Right atrium auricular region (tissue), 2 donors: ENCODE measurements at places on chromosomes 4 and X. TPM values are rescaled to one million over a fixed set of nuclear protein-coding genes. Genes with fewer than 3 reads are reported as not detected.
A peak's percentile ranks its signal among the peaks of the same experiment; 100 is the strongest.

Gene KLB
- 0.11 TPM for total RNA-seq

Gene NDST4
- not detected for total RNA-seq

Gene RHOXF2
- not detected for total RNA-seq

Gene NDNF
- total RNA-seq, result 5.4 TPM

Gene RPS6KA6
- 1.4 TPM for total RNA-seq

Gene GRSF1
- total RNA-seq, result 86.5 TPM

Gene NAAA
- 54.6 TPM for total RNA-seq

Gene MANBA
- 26.9 TPM for total RNA-seq

Gene ARHGAP10
- total RNA-seq, result 36.1 TPM

Gene TMSB15C
- 0.30 TPM for total RNA-seq

Gene LRCH2
- 6.0 TPM for total RNA-seq

Gene ANKRD37
- total RNA-seq, result 5.5 TPM

DNA sequence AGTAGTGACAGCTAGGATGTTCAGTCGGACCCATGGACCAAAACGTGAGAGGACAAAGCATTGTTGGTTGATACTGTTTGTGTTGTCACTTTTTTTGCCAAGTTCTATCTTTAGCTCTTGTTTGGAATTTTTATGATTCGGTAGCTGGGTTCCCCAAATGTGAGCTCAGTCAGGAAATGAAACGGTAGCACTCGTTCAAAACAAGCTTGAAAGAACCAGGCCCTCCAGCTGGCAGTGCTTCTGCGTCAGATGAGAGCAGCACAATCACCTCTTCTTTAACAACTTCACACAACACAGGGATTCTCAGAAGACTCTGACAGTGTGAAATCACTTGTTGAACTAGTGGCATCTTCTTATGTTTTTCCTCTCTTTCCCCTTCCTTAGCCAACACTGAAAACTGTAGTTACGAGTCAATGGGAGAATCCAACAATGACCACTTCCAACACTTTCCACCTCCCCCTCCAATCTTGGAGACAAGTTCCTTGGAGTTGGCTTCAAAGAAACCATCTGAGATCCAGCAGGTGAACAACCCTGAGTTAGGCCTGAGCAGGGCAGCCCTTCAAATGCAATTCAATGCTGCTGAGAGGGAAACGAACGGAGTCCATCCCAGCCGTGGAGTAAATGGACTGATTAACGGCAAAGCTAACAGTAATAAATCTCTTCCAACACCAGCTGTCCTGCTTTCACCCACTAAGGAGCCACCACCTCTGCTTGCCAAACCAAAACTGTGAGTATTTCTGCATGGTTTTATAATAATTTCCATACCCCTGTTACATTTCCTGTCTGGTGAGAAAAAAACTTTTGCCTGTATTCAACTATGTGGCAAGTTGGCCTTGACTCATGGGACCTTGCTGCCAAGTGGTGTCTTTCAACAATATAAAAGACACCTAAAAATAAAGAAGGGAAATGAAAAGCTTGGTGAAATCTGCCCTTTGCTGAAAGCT lies 214.6 kb downstream of the PALLD start:
- DNase-seq, result no peak
- no peak overlapping the region for H3K4me3 ChIP-seq
- H3K4me1 ChIP-seq, result peaks cover 37% of the 10 kb centered on the region

- H3K4me1 ChIP-seq, result no peaks in the 10 kb centered on the region
- H3K27me3 ChIP-seq, result peaks cover 35% of the 10 kb centered on the region
- no peak for DNase-seq
- H3K36me3 ChIP-seq, result no peaks in the 10 kb centered on the region
- H3K4me3 ChIP-seq, result peak overlapping the region; percentile 53
- no peak overlapping the region for H3K27ac ChIP-seq
These were observed 2.1 kb downstream of the LEF1 start for GRCh38 chr4:108166441-108167315.

- H3K4me3 ChIP-seq, result no peak overlapping the region
- DNase-seq, result no peak
- no peak overlapping the region for H3K27ac ChIP-seq
- H3K27me3 ChIP-seq, result no peaks in the 10 kb centered on the region
- peaks cover 16% of the 10 kb centered on the region for H3K36me3 ChIP-seq
- no peaks in the 10 kb centered on the region for H3K4me1 ChIP-seq
These were observed 40.0 kb downstream of the MOSPD2 start for GRCh38 chrX:14913241-14913640.

- H3K4me1 ChIP-seq, result peaks cover 13% of the 10 kb centered on the region
- H3K27me3 ChIP-seq, result no peaks in the 10 kb centered on the region
- H3K36me3 ChIP-seq, result peaks cover 62% of the 10 kb centered on the region
- H3K4me3 ChIP-seq, result no peak overlapping the region
These were observed 12.4 kb downstream of the TNIP2 start for GRCh38 chr4:2743518-2744445.

DNA sequence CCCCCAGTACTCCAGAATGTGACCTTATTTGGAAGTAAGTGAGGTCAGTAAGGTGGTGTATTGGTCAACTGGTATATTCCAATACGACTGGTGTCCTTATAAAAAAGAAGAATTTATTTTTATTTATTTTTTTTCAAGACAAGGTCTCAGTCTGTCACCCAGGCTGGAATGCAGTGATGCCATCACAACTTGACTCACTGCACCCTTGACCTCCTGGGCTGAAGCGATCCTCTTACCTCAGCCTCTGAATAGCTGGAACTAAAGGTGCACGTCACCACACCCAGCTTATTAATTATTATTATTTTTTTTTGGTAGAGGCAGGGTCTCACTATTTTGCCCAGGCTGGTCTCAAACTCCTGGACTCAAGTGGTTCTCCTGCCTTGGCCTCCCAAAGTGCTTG lies 115.1 kb upstream of the PITX2 start:
- no peaks in the 10 kb centered on the region for H3K27me3 ChIP-seq
- H3K4me3 ChIP-seq, result no peak overlapping the region
- H3K27ac ChIP-seq, result no peak overlapping the region
- H3K4me1 ChIP-seq, result no peaks in the 10 kb centered on the region
- DNase-seq, result no peak

DNA sequence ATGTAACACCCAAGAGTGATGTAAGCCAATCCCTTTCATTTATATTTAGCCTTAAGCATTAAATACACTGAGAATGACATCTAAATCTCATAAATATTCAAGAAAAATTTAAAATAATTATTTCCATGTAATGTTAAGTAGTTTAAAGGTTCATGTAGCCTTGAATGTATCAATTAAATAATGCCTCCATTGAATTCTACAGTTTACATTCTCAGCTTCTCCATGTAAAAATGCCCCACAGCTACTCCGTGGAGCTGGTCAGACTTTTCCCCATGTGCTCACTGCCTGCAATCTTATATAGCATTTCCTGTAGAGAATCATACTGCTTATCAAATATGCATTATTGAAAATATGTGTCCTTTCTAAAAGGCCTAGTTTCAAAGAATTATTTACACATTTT lies 25.4 kb downstream of the AP1S2 start:
- H3K27me3 ChIP-seq, result no peaks in the 10 kb centered on the region
- no peak overlapping the region for H3K4me3 ChIP-seq
- no peaks in the 10 kb centered on the region for H3K4me1 ChIP-seq
- no peaks in the 10 kb centered on the region for H3K36me3 ChIP-seq
- DNase-seq, result no peak

GRCh38 chr4:158122501-158122900 lies 50.3 kb downstream of the GASK1B start:
- DNase-seq, result no peak
- H3K36me3 ChIP-seq, result peaks cover 18% of the 10 kb centered on the region
- no peaks in the 10 kb centered on the region for H3K27me3 ChIP-seq
- H3K4me1 ChIP-seq, result peaks cover 26% of the 10 kb centered on the region
- H3K4me3 ChIP-seq, result no peak overlapping the region
- H3K27ac ChIP-seq, result no peak overlapping the region

- H3K27ac ChIP-seq, result no peak overlapping the region
- H3K36me3 ChIP-seq, result peaks cover 18% of the 10 kb centered on the region
- no peaks in the 10 kb centered on the region for H3K4me1 ChIP-seq
- no peak overlapping the region for H3K4me3 ChIP-seq
These were observed 24.7 kb downstream of the OFD1 start for GRCh38 chrX:13759152-13759718.

DNA sequence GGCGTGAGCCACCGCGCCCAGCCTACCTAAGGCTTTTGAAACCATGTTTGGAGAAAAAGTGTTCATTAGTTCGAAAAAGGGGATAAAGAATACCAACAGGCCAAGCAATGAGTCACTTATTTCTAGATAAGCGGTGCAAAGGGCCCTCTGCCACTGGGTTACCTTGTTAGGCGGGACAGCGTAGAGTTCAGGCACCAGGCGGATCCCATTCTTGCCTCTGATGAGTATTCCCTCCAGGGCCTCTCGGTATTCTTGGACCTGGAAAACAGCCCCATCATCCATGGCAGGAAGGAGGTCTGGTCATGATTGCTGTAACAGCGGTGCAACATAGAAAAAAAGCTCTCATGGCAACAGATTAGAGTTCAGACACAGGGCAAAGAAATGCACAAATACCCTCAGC lies 48.0 kb downstream of the PHKA2 start:
- DNase-seq, result no peak
- H3K36me3 ChIP-seq, result no peaks in the 10 kb centered on the region
- H3K27me3 ChIP-seq, result no peaks in the 10 kb centered on the region
- H3K4me3 ChIP-seq, result no peak overlapping the region

DNA sequence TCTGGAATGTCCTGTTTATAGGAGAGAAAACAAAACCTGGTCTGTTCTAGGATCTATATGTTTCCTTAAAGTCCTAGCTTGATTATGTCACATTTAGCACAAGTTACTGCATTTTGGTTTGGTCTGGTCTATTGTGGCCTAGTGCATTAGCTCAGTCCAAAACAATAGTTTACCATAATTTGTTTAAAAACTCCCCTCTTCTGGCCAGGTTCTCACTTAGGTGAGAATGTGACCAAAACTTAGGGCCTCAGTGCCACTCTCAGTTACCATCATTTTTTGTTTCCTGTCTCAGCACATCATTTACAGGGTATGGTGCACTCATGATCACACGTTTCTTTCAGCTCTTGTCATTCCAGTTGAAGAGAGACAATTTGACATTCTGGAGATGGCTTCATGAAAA lies 378.5 kb downstream of the KLHL4 start:
- no peak for DNase-seq
- no peak overlapping the region for H3K4me3 ChIP-seq
- no peaks in the 10 kb centered on the region for H3K27me3 ChIP-seq
- H3K36me3 ChIP-seq, result no peaks in the 10 kb centered on the region
- no peaks in the 10 kb centered on the region for H3K4me1 ChIP-seq
- no peak overlapping the region for H3K27ac ChIP-seq

DNA sequence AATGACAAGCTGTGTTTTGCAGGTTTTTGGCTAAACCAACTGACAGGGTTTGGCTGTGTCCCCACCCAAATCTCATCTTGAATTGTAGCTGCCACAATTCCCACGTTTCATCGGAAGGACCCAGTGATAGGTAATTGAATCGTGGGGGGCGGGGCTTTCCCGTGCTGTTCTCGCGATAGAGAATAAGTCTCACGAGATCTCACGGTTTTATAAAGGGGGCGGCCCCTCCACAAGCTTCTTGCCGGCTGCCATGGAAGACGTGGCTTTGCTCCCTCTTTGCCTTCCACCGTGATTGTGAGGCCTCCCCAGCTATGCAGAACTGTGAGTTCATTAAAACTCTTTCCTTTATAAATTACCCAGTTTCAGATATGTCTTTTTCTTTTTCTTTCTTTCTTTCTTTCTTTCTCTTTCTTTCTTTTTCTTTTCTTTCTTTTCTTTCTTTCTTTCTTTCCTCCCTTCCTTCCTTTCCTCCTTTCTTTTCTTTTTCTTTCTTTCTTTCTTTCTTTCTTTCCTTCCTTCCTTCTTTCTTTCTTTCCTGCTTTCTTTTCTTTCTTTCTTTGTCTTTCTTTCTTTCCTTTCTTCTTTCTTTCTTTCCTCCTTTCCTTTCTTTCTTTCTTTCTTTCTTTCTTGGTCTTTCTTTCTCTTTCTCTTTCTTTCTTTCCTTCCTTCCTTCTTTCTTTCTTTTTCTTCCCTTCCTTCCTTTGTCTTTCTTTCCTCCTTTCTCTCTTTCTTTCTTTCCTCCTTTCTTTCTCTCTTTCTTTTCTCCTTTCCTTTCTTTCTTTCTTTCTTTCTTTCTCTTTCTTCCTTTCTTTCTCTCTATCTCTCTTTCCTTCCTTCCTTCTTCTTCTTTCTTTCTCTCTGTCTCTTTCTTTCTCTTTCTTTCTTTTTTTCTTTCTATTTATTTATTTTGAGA lies 54.8 kb downstream of the SHOX start:
- H3K36me3 ChIP-seq, result no peaks in the 10 kb centered on the region
- H3K4me3 ChIP-seq, result no peak overlapping the region
- no peaks in the 10 kb centered on the region for H3K4me1 ChIP-seq

DNA sequence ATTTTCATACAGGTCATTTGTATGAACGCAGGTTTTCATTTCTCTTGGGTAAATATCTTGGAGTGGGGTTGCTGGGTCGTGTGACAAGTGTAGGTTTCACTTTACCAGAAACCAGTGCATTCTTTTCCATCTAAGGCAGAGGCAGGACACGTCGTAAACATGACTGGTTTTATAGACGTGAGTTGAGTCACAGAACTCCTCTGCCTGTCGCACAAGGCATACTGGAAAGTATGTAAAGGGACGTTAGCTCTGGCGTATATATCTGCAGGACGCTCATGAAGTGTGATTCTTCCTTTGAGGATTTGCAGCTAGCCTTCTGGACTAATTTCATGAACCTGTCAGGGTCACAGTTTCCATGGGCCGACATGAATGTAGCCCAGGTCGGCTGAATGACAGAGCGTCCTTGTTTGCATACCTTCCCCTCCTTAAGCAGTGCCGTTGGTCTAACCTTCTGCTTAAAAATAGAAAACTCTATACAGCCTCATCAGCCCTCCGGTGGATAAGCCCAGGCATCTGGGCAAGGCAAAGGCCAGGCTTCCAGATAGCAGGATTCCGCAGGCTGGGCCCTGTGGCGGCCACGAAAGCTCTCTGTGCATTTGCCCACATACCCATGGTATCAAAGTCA lies 106.0 kb downstream of the GPR143 start:
- no peaks in the 10 kb centered on the region for H3K4me1 ChIP-seq
- DNase-seq, result no peak
- H3K4me3 ChIP-seq, result no peak overlapping the region
- H3K27ac ChIP-seq, result no peak overlapping the region
- no peaks in the 10 kb centered on the region for H3K27me3 ChIP-seq

- no peak for DNase-seq
- no peaks in the 10 kb centered on the region for H3K36me3 ChIP-seq
- H3K4me3 ChIP-seq, result no peak overlapping the region
These were observed 116.1 kb upstream of the ARHGAP24 start for GRCh38 chr4:85358831-85359230.

- DNase-seq, result no peak
- no peaks in the 10 kb centered on the region for H3K4me1 ChIP-seq
- peaks cover 5% of the 10 kb centered on the region for H3K27me3 ChIP-seq
- H3K4me3 ChIP-seq, result no peak overlapping the region
- H3K36me3 ChIP-seq, result no peaks in the 10 kb centered on the region
These were observed 619 bp upstream of the MPC1L start for GRCh38 chrX:40622479-40623138.

DNA sequence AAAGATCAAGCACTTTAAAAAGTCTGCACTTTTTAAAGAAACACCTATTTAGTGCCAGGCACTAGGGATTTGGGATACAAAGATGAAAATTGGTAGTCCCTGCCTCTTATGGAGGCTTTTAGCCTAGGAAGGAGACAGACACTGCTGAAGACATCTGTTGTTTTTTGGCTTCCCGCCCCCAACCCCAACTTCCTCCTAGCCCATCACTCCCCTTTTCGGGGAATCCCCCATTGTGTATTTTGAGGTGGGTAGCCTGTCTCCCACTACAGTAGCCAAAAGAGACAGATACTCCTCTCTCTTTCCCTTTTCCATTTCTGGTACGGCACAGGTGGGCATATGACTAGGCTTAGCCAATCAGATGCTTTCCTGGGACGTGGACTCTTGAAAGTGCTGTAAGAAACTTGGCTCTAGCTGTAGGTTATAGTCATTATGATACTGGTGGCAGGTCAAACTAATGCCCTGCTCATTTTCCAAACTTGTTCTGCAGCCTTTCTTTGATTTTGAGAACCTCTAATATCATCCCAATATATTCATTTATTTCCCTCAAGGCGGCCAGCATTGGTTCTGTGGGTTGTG lies 194.6 kb upstream of the RBPJ start:
- H3K27me3 ChIP-seq, result no peaks in the 10 kb centered on the region
- no peaks in the 10 kb centered on the region for H3K36me3 ChIP-seq
- no peak for DNase-seq
